ENCODE measurements at places on chromosomes 12 and 14.

- DNase-seq = no peak
Observed at GRCh38 chr14:51327376-51327775, 87.3 kb downstream of the TMX1 start.

- DNase-seq = no peak
Observed at GRCh38 chr12:32995623-32996022, 99.0 kb upstream of the PKP2 start.

DNA sequence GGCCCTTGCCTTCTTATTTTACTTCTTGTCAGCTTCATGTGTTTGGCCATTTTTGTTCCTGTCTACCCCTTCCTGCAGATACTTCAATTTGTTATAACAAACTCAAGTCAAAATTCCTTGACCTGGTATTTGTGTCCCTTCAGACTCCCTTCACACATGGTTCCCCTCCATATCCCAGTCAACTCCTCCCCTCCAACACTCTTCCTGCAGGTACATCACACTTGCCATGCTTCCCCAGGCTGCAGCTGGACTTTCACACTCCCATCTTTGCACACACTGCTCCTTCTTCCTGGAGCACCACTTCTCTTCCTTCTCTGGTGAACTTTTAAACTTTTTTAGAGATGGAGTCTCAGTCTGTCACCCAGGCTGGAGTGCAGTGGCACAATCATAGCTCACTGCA is 18.9 kb upstream of the FIGNL2 start:
- no peak for DNase-seq

DNA sequence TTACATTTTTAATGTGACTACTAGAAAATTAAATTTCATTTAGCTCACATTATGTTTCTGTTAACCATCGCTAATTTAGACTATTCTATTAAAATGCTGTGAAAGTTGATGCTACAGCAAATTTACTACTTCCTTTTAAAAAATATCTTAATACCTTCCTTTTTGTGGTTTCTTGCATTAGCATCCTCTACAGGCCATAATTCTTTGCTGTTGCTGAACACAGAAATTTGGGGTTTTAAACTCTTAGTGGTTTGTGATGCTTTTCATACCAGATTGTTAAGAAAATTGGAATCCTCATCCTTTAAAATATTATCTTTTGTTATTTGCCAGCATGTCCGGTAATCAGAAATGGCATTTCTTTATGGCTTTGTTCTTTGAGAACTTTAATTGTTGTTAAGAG is 18.1 kb downstream of the WNK1 start:
- no peak for DNase-seq

DNA sequence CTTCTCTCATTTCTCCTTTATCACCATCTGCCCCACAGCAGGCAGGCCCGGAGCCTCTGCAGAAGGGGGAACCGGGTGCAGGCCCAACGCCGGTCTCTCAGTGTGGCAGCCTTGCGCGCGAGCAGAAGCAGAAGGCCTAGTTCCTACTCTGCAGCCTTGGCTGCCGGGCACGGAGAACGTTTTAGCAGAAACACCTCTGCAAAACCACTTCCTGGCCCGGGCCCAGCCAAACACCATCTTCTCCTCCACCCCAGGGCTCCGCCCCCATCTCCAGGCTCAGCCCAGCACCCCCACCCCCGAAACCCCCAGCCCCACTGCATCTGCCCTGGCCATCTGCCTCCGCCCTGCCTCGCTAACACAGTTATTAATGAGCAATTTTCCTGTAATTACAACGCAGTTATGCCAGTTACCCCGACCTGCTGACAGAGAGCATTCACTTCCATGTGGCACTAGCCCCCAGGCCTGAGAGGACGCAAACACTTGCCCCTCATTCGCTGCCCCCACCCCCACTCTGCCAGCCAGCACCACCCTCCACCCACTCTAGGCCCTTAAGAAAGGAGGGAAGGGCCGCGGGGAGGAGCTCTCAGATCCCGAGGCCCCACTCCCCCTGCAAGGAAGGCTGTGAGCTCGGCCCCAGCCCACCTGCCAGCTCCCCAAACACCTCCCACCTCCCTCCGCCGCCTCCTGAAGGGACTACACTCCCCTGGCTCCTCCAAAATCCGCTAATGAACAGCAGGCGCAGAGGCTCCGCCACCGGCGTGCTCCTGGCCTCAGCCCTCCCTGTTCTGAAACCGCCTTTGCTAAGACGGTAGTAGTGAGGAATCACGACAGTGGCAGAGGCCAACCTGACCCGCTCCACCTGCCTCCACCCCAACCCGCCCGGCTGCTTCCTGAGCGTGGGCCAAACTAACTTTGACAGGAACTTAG is 44.7 kb upstream of the FBRSL1 start:
- DNase-seq = peak; percentile 68

- no peak for DNase-seq
Observed at GRCh38 chr12:105214148-105214547, 21.8 kb downstream of the APPL2 start.

GRCh38 chr14:104639885-104640548 is 35.4 kb upstream of the TMEM179 start:
- peak; percentile 9 for DNase-seq

GRCh38 chr14:51138404-51139103 is 43.6 kb upstream of the TRIM9 start:
- no peak for DNase-seq

DNA sequence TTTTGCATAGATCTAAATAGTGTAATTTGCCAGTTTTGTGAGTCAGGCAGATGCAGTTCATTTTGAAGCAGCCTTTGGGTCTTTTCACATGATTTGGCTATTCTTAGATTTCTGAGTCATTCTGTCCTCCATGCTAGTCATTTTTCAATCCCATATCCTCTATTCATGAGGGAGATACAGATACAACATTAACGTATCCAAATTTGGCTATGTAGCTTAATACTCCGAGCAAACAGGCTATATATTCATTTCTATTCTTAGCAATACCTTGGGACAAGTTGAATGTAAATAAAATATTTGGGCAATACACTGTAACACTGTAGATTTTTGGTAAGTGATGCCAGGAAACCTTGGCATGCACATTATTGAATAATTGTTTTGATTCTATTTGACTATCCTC is 270.7 kb upstream of the PDE3A start:
- no peak for DNase-seq

DNA sequence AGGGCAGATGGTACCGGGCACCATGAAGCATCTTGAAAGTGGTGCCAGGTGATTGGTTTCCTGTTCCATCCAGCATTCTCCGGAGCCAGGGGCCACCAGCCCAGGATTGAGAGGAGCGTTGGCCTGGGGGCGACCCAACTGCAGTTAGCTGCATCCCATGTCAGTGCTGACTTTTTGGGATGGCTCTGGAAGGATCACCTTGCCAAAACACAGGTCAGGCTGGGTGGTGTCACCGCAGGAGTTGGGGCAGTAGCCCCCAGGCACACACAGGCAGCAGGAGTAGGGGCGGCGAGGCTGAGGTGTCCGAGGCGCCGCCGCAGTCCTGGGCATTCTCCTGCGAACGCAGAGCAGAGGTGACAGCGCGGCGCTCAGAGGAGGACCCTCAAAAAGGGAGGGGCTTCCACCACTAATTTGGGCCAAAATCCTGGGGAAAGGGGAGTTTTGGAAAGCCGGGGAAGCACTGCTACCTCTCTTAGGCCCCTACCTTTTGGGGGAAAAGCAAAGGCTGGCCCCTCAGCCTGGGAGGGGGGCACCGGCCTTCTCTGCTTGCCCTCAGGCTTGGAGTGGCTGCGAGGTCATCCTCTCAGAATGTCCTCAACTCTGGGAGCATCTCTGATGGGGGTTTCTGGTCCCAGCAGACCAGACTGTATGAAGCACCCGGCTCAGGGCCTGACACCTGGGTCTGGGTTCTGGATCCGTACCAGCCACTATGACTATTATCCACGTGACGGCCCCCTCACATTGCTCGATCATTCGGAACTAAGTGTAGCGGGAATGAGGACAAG is 26.7 kb upstream of the LRTM2 start:
- no peak for DNase-seq

GRCh38 chr12:5578775-5579174 is 146.9 kb downstream of the NTF3 start:
- DNase-seq = no peak

DNA sequence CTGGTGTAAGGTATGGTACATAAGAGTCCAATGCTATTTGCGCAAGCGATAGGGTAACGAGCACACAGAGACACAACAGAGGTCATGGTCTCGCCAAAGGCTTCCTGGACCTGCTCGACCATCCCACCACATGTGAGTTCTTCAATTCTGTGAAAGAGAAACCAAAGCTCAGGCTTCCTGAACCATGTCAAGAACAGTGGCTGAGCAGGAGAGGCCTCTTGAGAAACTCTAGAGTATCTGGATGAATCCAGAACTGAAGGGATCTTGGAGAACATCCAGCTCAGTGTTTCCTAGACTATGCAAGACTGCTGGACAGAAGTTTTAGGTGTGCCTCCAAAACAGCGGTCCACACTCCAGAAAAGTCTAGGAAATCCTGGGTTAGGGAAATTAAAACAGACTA is 114.5 kb downstream of the TRAFD1 start:
- DNase-seq = no peak

GRCh38 chr12:67689385-67689784 is 40.8 kb downstream of the DYRK2 start:
- no peak for DNase-seq

DNA sequence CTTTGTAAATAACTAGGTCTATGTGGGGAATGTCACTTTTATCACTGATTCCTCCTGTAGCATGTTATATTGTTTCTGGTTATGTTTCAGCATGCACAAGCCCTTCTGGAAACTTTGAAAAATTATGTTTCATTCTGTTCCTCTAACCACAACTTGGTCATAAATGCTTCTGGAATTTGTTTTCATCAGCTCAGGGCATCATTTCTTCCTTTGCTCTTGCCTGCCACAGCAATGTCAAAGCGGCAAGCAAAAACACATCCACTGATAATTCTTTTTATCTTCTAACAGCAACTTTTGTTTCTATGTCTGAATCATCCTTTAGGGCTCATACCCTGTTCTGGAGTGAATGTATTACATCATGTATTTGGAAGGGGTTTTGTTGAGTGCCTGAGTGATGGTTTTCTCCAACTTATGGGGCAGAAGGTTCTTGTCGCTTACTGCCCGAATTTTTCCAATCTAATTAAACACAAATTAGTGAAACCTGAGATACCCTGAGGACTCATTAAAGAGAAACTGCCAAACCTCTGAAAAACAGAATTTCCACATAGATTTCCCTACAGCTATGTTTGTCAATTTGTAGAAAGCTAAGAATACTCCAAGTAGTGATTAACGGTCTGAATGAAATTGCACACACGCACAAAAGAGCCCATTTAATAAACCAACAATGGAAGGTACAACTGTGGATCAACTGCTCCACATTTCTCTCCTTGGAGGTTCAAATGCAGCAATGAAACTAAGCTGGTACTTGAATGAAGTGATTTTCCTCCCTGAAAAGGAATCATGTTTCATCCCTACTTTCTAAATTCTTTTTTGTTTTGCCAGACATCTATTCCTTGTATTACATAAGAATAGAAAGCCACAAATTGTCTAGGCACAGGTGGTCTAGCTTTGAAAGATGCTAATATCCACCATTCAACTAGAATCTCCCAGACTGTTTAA is 173.5 kb upstream of the KRR1 start:
- no peak for DNase-seq

All from activated naive CD8-positive, alpha-beta T cell treated with anti-CD3 and anti-CD28 coated beads, Interleukin-2, amount 50 U/mL, for 16 hours (primary cell).